Bone marrow (tissue), 2 donors: ENCODE measurements at places on chromosomes 4 and X.

- DNase-seq, result no peak
These were observed 66.0 kb downstream of the AASDH start for GRCh38 chr4:56321251-56321650.

DNA sequence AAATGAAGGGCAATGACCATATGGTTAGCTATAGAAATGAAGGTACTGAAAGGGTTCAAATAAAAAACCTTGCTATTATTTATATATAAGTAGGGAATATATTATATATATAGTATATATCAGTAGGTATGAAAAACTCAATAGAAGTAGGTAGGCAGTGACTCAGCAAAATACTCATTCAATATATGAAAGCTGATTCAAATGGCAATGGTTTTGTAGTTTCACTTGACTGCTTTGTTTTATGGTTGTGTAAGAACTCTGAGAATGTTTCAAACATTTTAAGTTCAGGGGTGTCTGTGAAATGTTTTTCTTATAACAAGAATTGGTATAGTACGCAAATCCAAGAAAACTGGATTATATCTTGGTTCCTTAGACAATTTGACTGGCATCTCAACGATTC lies 4.1 kb downstream of the ZNF280C start:
- no peak for DNase-seq

- no peak for DNase-seq
These were observed 66.4 kb upstream of the GUCY1A1 start for GRCh38 chr4:155600244-155600643.

- no peak for DNase-seq
These were observed 17.8 kb downstream of the DKK2 start for GRCh38 chr4:107018344-107018735.

- DNase-seq, result no peak
These were observed 147.5 kb downstream of the INPP4B start for GRCh38 chr4:142698552-142698951.

DNA sequence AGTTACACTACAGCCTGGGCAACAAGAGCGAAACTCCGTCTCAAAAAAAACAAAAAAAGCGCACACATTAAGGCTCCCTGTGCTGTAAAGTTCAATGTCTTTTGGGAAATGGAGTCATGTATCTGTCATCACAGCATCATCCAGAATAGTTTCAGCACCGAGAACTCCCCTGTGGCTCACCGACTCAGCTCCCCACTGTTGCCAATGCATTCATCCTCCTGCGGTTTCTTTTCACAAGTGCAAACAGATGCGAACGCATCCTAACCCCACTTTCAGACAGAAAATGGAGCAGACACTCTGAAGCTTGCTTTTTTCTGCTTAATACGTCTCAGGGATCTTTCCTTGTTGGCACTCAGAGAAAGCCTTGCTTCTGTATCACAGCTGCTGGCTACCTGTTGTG lies 13.8 kb upstream of the SH3TC1 start:
- no peak for DNase-seq

- no peak for DNase-seq
These were observed 40.6 kb downstream of the DOCK11 start for GRCh38 chrX:118536204-118536603.

DNA sequence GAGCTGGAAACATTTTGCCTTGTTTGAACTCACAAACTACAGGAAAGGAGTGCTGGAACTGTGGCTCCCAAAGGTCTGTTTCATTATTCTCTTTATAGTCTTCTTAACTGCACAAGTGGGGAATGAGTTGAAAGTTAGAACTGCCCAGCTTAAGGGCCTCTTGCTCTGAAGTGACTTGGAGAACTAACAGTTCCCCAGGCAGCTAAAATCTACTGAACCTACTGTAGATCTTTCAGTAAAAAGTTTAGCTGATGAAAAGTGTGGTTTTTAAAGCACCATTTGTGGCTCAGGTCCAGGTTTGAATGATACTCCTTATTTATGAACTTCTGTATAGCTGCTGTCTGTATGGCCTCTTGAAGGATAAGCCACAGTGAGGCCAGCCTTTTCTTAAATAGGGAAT lies 353.8 kb downstream of the MAPK10 start:
- DNase-seq, result no peak

GRCh38 chrX:137550665-137551261 lies 15.2 kb upstream of the ZIC3 start:
- DNase-seq, result no peak

- DNase-seq, result no peak
These were observed 14.8 kb upstream of the TRIM60 start for GRCh38 chr4:165016971-165017370.

DNA sequence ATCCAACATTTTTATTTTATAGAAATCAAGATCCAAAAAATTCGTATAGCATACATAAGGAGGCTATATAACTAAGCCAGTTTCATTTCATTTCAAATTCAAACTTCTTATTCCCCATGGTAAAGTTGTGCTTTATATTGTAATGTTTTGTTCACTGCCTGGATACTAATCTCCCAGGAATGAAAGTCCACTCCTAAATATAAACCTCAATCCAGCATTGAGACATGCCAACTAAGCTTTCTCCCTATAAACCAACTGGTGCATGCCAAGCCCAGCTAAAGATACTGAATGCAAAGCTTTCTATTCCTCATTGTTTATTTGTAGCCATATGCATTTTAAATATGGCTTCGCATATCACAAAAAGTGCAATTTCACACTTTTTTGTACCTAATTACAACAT lies 63.8 kb upstream of the INPP4B start:
- no peak for DNase-seq

DNA sequence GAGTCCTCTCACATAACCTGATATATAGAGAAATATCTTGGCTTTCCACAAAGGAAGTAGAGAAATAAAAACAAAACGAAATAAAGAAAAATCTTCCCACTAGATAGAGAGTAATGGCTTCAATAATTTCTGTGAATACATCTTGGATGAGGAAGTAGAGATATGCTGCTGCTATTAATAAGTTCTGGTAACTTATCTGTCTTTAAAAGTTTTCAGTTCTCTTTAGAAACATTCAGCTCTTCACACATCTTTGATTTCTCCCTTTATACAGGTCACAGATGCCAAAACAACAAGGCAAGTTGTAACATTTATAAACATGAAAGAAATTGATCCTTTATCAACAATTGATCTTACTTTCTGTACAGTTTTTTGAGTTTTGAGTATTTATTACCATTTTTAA lies 615.8 kb downstream of the TRAM1L1 start:
- no peak for DNase-seq

- DNase-seq, result no peak
These were observed 1.0 kb upstream of the PIN4 start for GRCh38 chrX:72180539-72180938.

DNA sequence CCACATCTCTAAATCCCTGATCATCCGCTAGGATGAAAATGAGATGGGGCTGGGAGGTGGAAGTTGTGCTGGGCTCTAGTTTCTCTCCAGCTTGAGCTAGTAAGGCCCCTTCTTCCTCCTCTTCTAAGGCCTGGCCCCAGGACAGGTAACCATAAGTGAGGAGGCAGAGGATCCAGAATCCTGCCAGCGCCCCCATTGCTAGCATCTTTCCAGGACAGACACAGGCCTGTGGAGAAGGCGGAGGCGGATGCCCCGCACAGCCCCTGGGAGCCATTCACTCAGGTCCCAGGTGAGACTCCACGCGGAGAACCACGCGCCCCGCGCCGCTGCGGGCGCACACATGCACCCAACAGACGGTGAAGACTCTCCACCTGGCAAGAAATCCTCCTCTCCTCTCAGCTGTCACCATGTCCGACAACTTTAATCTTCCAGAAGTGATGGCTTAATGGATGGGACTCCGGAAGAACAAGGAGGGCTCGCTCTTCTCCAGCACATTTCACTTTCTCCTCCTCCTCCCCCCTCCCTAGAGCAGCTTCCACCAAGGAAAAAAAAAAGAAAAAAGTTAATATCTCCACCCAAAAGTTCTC lies 793 bp downstream of the ARSJ start:
- DNase-seq, result no peak

DNA sequence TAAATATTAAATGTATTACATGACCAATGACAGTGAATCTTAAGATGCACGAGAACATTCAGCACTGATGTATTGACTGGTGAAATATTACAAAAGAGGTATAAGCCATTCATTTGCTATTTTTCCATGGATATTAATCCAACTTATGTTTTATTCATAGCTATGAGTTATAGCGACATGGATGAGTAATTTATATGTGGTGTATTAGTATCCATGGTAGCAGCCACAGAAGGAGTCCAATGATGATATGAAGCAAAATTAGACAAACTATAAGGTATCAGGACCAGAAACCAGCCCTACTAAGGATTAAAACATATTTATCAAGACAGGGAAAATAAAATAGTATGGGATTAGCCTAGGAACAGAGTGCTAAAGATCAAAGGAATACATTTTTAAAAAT lies 50.7 kb downstream of the THAP9 start:
- DNase-seq, result no peak

- DNase-seq, result no peak
These were observed 47.6 kb downstream of the RAB33B start for GRCh38 chr4:139501527-139501926.

GRCh38 chr4:1471443-1472147 lies 65.4 kb upstream of the NKX1-1 start:
- no peak for DNase-seq

DNA sequence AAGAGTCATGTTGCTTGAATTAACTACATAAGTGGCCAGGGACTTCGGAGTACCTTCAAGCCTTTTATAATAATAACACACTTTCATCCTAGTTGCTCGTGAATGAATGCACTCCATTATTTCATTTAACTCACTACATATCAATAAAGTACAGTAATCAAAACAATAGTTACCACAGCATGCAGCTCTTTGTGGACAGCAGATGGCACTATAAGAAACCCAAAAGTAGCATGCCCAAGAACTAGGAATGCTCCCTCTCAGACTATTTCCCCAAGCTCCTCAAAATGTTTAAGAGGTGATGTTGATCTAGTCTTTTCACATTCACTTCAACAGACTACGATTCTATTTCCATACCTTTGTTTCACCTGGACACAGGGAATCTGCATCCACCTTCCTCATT lies 500.8 kb upstream of the DIAPH2 start:
- DNase-seq, result no peak

- DNase-seq, result no peak
These were observed 18.2 kb downstream of the TMEM156 start for GRCh38 chr4:39014028-39014427.

- DNase-seq, result no peak
These were observed 1.3 kb upstream of the ADH7 start for GRCh38 chr4:99436462-99436861.

DNA sequence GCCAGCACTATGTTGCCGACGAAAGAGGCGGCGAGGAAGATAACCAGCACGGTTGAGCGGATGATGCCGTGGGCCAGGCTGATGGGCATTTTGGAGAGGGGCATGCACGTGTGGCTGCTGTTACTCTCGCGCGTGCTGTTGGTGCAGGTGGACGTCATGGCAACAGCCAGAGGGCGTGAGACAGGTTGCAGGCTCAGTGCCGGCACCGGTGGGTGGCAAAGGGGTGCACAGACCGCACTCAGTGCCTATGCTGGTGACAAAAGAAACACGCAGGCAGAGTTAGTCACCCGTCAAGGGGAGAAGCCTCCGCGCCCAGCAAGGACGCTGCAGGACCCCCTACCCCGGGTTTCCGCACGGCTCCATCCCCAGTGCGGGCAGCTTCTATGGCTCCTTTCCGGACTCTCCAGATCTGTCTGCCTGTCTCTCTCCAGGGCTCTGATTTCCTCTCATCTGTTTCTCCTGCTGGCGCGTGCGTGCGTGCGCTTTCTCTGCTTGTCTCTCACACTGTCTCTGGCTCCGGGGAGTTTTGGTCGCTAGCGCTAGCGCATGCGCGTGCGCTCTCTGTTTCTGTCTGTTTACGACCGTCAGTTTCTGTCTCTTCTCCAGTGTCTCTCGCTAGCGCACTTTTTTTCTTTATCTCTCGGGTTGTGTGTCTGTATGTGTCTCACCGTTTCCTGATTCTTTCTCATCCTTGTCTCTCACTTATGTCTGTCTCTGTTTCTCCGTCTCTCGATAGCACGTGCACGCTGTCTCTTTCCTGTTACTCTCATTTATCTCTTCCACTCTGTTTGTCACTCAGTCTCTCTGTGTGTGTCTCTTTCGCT lies 2.1 kb downstream of the GPR101 start:
- no peak for DNase-seq

DNA sequence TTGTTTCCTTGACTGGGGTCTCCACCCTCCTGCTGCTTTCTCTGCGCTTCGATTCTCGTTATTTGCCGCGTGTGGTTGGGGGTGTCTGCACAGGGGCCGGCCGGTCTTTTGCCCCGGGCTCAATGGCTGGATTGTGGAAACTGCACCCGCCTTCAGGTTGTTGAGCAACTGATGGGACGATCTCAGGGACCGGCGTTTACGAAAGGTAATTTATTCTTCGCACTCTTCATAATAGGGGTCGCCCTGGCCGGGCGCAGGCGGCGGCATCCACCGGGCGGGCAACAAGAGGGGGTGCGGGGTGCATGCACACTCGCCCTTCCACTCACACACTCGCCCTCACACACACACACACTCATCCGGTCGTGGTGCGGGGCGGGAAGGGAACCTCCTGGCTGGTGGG lies 1.4 kb downstream of the ADGRL3 start:
- DNase-seq, result no peak

GRCh38 chr4:8314691-8315255 lies 45.2 kb downstream of the HTRA3 start:
- no peak for DNase-seq

DNA sequence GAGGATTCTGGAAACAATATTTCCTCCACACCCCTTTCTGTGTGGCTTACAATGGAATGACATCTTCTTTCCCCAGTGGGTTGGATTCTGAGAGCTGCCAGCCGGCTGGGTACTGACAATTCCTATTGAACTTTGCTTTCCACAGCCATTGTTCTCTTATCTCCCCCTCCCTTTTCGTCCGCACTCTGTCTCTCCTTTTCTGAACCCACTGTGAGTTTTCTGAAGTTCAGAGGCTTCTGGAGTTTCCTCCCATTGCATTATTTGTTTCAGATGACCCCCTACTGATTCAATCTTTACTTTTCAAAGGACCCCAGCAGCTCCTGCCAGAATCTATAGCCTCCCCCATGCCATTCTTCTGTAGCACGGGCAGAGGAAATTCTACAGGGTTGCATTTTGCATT lies 10.4 kb downstream of the SMPX start:
- DNase-seq, result no peak
